ENCODE measurements at places on chromosomes 2 and 18.

GRCh38 chr18:63099848-63100629 lies 219.5 kb downstream of the BCL2 start:
- DNase-seq: no peak

GRCh38 chr2:144523596-144524117 lies 3.7 kb upstream of the ZEB2 start:
- DNase-seq: no peak

- DNase-seq: no peak
These were observed 6.6 kb downstream of the DLX2 start for GRCh38 chr2:172095905-172096625.

GRCh38 chr2:235232449-235233433 lies 261.1 kb upstream of the AGAP1 start:
- no peak for DNase-seq

- no peak for DNase-seq
These were observed 128.3 kb downstream of the LRRC30 start for GRCh38 chr18:7358989-7359726.

All from hepatic stellate cell (primary cell).